Activated T-cell treated with anti-CD3 and anti-CD28 coated beads, Interleukin-2, amount 50 U/mL, for 72 hours (primary cell): ENCODE measurements at places on chromosomes 2 and 18.
A peak's percentile ranks its signal among the peaks of the same experiment; 100 is the strongest.

GRCh38 chr2:128444121-128444771 lies 125.6 kb upstream of the HS6ST1 start:
- DNase-seq, result no peak

DNA sequence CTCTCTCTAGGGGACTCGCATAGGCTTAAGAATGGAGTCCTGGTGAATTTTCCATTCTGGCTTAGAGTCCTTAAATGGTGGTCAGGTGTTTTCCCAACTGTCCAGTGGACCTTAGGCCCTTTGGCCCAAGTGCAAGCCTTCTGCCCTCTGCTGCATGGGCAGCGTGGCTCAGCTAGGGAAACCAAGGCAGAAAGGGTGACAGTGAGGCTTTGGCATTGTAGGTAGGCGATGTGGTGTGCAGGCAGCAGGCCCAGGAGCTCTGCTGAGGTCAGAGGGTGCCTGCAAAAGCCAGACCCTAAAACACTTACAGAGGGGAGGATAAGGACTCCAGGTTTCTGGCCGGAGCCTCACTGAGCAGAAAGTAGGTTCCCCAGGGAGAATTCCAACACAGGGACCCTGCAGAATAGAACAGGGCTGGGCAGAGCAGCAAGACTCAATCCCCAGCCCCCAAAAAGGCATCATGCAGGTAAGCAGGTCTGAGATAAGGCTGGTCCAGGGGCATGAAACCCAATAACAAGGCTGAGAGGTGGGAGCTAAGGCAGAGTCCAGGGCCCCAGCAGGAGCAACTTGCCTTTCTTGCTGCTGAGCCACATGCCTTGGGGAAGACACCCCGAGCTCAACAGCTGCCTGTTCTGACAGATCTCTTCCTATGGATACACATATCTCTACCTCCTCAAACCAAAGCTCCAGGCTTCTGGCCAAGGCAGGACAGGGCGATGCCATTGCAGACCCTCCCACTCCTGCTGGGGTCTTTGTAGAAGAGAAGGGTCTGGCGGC lies 199.7 kb downstream of the TNS1 start:
- DNase-seq, result no peak

GRCh38 chr2:98156304-98156703 lies 69.3 kb downstream of the VWA3B start:
- DNase-seq, result no peak

- no peak for DNase-seq
Measured at GRCh38 chr2:207934720-207935119, 90.6 kb downstream of the PLEKHM3 start.

DNA sequence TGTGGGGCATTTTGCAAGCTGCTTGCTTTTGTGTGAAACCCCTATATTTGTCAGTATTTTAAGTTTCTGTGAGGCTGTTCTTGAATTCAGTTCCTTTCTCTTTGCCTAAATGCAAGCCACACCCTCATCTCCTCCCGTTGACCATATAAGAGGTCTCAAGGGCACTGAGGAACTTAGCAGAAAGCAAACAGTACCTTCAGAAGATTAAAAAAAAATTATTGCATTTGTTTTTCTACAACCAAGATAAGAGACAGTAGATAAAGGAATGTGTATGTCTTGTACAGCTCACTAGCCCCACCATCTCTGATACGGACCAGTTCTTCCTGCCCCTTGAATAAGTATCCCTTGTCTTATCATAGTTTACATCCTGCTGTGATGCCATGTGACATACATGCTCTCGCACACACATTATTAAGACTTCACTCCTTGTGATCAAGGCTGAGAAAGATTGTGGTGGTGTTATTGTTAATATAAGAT lies 64.2 kb downstream of the NPAS2 start:
- DNase-seq, result no peak

DNA sequence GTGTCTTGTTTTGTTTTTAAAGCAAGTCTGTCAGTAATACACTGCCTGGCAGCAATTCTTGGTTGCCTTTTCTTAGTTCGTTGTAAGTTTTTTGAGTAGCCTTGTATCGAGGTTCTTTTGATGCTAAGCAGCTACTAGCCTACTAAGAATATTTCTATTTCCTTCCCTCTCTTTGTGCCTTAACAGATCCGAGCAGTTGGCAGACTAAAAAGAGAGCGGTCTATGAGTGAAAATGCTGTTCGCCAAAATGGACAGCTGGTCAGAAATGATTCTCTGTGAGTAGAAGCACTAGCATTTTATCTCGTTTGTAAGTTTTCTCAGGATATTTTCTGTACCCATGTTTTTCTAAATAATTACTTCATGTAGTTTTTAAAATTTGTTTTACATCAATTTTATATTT lies 15.1 kb downstream of the MFF start:
- DNase-seq, result no peak

DNA sequence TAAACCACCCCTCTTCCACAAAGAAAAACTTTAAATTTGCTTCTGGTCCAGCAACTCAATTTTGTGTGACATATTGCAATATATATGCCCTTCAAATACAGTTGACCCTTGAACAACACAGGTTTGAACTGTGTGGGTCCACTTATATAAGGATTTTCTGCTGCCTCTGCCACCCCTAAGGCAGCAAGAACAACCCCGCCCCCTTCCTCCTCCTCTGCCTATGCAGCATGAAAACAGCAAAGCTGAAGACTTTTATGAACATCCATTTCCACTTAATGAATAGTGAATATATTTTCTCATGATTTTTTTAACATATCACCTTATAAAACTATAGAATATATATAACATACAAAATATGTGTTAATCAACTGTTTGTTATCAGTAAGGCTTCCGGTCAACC lies 58.3 kb downstream of the EML4 start:
- no peak for DNase-seq

GRCh38 chr2:172674034-172674967 lies 61.3 kb upstream of the RAPGEF4 start:
- DNase-seq, result peak; percentile 40

DNA sequence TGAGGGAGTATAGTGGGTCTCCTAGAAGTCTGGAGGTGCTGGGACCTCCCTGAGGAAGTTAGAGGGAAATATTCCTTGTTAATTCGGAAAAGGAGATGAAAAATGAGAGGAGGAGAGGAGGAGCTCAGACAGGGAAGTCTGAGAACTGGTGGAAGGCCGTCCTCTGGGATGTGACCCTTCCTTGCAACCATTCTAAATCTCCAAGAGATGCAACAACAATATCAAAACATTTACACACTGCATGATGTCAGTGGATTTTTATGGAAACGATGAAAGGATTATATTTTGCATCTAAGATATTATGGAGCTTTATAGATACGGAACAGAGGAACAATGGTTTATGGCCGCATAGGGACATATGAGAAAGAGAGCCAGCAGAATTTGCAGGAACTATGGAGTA lies 49.8 kb upstream of the COBLL1 start:
- no peak for DNase-seq

DNA sequence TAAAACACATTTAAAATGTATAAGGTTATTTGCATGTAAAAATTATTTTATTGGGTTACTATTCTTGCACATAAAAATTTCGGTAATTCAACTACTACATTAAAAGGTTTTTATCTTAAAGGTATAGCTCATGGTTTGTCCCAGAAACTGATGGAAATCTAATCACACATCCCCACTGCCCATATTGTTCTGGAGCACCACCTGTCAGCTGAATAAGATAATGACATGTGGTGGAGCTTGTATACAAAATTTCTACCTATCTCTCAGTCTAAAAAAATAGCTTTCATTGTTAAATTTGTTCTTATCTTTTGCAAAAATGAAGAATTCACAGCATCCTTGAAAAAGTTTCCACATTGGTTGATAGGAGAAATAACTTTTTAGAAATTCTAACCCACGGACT lies 18.3 kb downstream of the ERBB4 start:
- no peak for DNase-seq

- no peak for DNase-seq
Measured at GRCh38 chr2:206831442-206831995, 66.1 kb downstream of the FASTKD2 start.

DNA sequence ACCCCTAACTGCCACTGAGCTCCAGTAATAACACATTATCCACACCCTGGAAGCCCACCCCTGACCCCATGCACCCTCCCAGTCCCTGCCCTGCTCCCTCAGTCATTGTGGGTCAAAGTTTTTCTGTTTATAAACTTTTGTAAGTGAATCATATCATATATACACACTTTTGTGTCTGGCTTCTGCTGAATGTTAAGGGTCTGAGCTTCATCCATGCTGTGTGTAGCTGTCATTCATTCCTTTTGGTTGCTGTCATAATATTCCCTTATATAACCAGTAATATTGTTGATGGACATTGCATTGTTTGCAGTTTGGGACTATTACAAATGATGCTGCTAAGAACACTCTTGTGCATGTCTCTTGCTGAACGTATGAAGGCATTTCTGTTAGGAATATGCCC lies 14.5 kb downstream of the CNNM4 start:
- no peak for DNase-seq

DNA sequence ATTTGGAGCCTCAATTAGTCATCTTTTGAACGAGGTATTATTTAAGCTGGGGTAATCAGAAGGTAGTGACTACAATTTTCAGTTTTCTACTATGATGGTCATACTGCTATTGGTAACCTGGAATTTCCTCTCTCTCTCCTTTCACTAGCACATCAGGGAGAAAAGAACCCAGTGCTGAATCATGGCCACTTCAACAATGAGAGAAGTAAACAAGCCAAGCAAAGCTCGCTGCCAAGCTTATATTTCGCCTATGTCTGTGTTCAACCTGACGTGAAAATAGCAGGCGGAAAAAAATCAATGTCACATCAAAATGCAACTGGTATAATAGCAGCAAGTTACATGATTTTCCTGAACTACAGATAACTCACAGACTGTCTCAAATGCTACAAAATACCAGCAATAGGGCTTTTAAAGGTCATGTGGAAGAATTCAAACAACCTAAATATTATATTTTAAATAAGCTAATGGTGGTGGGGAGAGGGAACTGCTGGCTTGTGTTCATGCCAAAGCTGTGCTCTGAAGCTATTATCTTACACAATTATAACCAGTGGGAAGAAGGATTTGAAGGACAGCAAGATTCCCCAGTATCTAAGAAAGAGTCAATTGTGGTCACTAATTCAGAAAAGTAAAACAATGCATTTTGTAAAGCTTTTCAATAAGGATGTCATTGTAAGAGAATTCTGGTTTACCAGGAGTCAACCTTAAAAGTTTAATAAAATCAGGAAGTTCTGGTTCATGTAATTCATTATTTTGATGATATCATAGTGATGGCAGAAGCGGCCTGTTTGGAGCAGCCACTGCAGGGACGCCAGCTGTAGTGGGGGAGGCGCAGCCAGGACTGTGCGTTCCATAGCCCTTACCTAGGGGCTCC lies 38.0 kb downstream of the RNF152 start:
- no peak for DNase-seq

DNA sequence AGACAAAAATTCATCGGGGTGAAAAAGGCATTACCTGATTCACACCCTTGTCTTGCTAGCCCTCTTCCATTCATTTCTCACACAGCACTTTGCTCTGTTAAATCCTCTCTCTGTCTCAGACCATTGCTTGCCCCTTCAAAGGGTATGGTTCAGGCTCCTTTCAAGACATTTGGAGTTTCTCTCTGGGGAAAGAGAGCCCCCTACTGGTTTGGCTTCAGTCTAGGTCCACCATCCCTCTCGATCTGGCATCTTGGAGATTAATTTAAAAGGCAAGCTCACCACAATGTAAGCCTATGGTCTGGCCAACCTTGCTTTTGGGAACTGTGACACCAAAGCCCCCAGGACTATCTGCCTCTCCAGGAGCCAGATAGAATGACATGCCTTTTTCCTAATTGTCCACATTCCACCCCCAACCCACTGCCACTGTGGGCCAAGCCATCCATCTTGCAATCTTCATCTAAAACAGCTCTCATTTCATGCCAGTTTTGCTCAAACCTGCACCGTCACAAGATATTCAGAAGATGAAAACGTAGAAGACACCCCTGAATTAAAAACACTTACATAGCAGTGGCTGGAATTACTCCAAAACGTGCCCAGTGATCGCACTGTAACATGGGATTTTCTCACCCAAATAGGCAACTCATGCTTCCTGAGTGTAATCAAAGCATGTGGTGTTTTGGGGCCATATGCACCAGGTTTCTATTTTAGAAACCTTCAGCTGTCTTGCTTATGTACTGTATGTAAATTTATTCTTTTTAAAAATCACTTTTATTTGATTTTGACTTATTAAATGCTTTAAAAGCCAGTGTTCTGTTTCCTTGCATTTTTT lies 93.9 kb downstream of the FARSB start:
- DNase-seq, result peak; percentile 35

- DNase-seq, result peak; percentile 42
Measured at GRCh38 chr2:216084547-216084946, 2.8 kb downstream of the TMEM169 start.

GRCh38 chr18:32582455-32582854 lies 111.8 kb upstream of the GAREM1 start:
- DNase-seq, result no peak

DNA sequence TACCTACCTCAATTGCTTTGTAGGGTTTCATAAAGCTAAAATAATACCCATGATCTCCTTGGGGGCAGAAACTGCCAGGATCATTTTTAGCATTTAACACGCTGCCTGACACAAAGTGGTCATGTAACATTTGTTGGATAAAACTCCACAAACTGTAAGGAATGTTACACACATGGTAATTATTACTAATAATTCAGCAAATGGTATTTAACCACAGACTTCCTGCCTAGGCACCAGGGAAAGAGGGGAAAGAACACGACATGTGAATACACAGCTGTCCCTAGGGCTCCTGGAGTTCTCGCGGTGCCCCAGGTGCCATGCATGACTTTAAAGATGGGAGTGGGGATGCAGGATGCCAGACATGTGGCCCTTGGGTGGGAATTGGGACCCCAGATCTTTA lies 43.5 kb downstream of the ASAP2 start:
- no peak for DNase-seq

GRCh38 chr2:109382951-109383350 lies 230.8 kb downstream of the SEPTIN10 start:
- no peak for DNase-seq

DNA sequence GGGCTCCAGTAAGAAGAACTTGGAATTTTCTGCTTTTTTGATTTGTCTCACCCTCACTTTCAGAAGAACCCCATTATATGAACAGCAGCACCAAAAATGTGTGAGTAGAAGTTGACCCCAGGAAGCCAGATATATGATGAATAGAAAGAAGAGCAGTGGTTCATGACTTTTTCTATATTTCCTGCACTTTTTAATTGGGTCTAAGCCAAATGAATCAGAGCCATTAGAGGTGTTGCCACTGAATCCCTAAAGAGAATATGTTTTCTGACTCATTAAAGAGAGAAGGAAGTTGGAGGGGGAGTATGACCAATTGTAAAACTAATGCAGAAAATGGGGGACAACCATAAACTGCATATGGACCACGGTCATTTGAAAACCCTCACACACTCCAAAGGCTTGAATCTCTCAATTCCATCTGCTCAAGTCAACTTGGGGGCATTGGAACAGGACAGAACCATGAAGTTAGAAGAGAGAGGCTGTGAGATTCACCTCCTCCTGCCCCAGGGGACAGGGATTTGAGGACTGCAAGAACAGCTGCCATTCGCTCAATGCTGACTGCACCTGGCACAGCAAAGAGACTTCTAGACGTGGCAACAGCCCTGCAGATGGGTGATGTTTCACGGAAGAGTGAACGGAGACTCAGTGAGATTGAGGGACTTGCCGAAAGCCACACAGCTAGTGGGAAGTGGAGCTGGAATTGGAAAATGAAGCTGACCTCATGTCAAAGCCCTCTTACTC lies 3.0 kb downstream of the DAPL1 start:
- no peak for DNase-seq
